ENCODE measurements at places on chromosomes 5 and 9.

GRCh38 chr5:44885903-44886302, 77.2 kb downstream of the MRPS30 start:
- DNase-seq: no peak

- no peak for DNase-seq
Observed at GRCh38 chr9:26078706-26079105, 400.5 kb upstream of the TUSC1 start.

GRCh38 chr5:142630927-142631539, 54.9 kb downstream of the FGF1 start:
- no peak for DNase-seq

- DNase-seq: no peak
Observed at GRCh38 chr5:146027751-146028150, 77.6 kb downstream of the PLAC8L1 start.

- no peak for DNase-seq
Observed at GRCh38 chr9:124258607-124259157, 933 bp downstream of the NEK6 start.

DNA sequence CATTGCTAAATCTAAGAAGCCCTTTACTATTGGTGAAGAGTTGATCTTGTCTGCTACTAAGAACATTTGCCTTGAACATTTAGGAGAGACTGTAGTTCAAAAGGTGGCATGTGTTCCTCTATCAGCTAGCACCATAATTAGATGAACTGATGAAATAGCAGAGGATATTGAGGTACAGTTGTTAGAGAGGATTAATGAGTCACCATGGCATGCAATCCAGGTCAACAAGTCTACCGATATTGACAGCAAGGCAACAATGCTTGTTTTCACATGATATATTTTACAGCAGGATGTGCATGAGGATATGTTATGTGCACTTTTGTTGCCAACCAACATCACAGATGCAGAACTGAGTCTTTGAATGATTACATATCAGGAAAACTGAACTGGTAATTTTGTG, 134.3 kb upstream of the CDH9 start:
- no peak for DNase-seq

DNA sequence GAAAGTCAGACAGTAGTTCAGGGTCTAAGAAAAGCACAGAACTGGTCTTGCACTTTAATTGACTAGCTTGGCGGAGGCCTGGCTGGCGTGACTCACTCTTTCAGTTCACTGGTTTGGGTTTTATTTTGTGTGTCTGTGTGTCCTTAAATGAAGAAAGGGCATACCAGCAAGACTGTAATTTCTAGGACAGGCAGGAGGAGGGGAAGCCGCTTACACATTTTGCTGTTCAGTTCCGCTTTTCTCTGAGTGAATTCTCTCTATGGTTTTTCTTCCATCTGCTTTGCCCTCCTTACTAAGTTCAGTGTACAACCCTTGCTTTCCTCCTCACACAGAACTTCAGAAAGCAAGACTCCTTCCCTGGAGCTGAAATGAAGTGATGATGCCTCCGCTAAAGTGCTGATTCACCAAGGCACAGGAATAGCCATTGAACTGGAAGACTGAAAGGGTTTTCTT, 150.8 kb downstream of the MEF2C start:
- no peak for DNase-seq

DNA sequence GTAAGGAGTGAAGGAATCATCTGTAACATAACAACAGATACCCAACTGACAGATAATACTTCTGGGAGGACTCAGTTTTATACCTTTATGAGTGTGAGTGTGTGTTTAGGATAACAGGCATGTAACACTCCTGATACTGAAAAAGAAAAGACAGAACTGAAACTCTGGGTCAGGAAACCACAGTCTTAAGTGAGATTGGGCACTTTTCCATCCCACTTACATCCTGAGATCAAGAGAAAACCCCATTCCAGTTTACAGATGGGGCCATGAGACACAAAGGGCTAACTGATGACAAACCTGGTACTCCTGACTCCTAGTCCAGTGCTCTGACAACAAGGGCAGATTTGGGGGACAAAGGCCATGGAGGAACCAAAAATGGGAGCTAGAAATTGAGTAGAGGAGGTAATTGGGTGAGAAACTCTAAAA, 18.0 kb downstream of the IL5 start:
- DNase-seq: no peak
